ENCODE measurements at places on chromosomes 13 and 19. TPM values are rescaled to one million over a fixed set of nuclear protein-coding genes. Genes with fewer than 3 reads are reported as not detected.
A peak's percentile ranks its signal among the peaks of the same experiment; 100 is the strongest.

DNA sequence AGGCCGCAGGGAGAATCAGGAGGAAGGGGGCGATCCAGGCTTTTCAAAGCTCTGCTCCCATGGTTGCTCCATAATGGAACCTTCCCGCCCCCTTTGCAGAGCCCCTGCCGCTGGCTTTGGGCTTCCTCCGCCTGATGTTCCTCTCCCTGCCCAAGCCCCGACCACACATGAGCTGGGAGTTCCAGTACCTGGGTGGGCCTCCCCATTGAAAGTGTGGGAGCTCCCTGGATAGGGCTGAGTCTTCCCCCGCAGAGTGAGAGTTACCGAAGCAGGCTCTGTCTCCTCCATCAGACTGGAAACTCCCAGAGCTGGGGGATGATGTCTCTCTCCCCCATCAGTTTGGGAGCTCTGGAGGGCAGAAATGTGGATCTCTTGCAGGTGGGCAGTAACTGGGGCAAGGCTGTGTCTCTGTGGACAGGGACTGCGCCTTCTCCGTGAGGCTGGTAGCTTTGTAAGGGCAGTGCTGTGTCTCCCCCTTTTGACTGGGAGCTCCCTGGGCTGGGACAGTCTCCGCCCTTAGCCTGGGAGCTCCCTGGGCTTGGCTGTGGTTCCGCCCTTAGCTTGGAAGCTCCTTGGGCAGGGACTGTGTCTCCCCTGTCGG lies 722 bp downstream of the DCAF15 start:
- no peak for DNase-seq

Gene DDX39A
- polyA plus RNA-seq = 41.8 TPM

Gene ZNF616
- 12.9 TPM for polyA plus RNA-seq

Gene PSG6
- 0.16 TPM for polyA plus RNA-seq

DNA sequence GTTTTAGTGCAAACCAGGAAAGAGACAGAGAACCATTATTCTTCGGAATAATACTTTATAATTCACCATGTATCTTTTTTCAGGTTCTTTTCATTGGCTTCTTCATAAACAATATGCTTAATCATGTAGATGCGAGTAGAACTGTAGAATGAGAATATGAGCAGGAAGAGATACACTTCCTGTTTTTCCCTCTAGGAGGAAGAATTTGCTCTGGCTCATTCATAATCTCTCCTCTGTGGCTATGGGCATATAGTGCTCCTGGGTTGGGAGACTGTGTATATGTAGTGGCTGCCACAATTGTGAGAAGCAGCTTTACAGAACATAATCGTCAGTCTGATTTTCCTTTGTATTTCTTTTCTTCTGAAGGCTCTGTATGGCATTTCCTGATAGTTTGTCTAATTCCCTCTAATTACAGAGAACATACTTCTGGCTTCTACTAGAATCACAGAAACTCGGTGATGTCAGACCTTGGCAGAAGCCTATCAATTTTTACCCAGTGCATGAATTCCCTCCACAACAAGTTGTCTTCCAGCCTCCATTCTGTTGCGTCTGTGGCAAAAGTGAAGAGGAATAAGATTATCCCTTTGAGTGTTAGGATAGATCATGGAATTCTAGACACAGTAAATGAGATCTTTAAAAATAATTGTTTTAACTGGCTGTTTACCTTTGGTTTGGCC lies 2.9 kb upstream of the DCLK1 start:
- no peak for DNase-seq

Gene DHDH
- not detected for polyA plus RNA-seq

DNA sequence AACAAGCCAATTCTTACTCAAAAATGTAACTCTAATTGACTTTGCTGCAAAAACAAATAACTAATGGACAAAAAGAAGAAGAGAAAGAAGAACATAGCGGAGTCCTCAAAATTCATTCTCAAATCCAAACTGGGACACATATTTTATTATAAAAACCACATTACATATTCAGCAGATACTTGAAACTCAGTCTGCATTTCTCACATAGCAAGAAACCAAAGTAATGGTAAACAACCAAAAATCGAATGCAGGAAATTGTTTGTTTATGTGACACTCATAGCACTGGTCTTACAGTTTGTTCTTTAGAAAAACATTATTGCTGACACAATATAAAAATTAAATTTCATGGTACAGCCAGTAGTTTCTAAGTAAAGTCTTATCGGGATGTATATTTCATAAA lies 789.8 kb downstream of the SLITRK6 start:
- DNase-seq = no peak

- DNase-seq = no peak
Measured at GRCh38 chr13:99738626-99739025, 232.9 kb downstream of the ZIC5 start.

- no peak for DNase-seq
Measured at GRCh38 chr13:86710013-86710412, 910.8 kb upstream of the SLITRK6 start.

Gene PLPPR3
- polyA plus RNA-seq = not detected

GRCh38 chr19:43674596-43674995 lies 4.6 kb upstream of the PLAUR start:
- no peak for DNase-seq

Gene CEACAM4
- not detected for polyA plus RNA-seq

DNA sequence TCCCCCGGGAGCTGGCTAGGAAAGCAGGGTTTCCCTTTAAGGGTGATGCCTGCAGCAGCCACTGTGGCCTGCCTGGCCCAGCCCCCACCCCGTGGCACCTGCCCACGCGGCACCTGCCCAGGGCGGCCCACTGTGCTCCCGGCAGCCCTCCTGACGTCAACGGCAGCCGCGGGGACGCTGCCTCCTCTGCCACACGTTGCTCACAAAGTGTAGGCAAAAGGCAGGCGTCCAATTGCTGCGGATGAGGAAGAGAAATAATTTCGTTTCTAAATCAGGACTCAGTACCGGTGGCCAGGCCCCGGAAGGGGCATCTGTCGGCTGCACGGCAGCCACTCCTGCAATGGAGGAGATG lies 122.3 kb downstream of the URI1 start:
- no peak for DNase-seq

- peak; percentile 43 for DNase-seq
Measured at GRCh38 chr13:41312176-41312500, 1.1 kb downstream of the NAA16 start.

- no peak for DNase-seq
Measured at GRCh38 chr19:14006766-14007562, 844 bp upstream of the RFX1 start.

DNA sequence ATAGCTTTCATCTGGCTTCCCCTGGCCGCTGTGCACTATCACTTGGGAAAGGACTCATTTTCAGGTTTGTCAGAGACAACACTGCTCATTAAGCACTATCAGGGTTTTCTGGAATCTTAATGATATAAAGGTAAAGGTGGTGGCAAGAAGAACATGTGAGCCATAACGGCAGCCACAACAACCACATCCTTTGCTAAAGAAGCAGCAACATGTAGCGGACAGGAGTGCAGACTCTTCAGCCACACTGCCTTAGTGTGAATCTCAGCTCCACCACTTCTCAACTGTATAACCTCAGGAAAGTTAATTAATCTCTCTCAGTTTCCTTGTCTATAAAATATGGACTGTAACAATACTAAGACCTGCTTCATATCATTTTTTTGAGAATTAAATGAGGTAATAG lies 24.1 kb upstream of the MIR17HG start:
- no peak for DNase-seq

- DNase-seq = no peak
Measured at GRCh38 chr13:113744197-113745000, 14.6 kb upstream of the TMEM255B start.

DNA sequence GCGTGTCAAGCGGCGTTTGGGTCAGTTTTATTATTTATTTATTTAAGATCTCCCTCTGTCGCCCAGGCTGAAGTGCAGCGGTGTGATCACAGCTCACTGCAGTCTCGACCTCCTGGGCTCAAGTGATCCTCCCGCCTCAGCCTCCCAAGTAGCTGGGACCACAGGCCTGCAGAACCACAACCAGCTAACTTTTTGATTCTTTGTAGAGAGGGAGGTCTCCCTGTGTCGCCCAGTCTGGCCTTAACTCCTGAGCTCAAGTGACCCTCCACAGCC lies 713 bp downstream of the MRPS12 start:
- DNase-seq = no peak

DNA sequence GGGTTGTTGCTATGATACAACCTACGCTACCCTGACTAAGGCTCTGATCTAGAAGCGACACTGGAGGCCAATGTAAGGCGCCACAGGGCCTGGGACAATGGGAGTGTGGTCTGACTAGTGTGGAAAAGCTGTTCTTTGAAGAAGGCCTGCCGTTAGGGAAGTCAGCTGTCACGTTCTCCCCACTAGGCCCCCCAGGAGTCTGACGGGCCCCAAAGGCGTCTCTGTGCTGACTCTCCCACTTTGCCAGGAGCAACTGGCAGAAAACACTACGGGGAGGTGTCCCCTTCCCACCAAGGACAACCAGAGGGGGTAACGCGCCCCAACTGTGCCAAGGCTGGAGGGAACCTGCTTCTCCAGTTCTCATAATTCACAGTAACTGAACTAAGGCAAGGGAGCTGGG lies 25.3 kb upstream of the EIF3G start:
- no peak for DNase-seq

- DNase-seq = no peak
Measured at GRCh38 chr19:4730740-4731171, 7.1 kb upstream of the DPP9 start.

DNA sequence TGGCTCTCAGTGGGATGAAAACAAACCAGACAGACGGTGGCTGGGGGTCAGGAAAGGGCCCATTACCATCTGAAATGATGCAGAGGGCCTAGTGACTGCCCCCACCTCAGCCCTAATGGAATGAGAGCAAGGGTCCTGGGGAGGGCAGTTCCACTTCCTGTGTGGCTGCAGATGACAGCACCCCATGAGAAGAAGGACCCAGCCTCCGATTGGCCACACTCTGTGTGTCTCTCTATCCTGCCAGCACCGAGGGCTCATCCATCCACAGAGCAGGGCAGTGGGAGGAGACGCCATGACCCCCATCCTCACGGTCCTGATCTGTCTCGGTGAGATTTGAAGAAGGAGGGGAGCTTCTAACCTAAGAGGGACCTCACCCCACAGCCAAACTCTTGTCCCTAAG lies 498 bp downstream of the LILRB1 start:
- no peak for DNase-seq

Gene RYR1
- 565 TPM for polyA plus RNA-seq

Gene LGALS14
- polyA plus RNA-seq = 0.43 TPM

- DNase-seq = no peak
Measured at GRCh38 chr13:99122171-99122570, 78.5 kb upstream of the UBAC2 start.

GRCh38 chr13:53732664-53733063 lies 704.1 kb downstream of the OLFM4 start:
- DNase-seq = no peak

Gene PRODH2
- polyA plus RNA-seq = not detected

DNA sequence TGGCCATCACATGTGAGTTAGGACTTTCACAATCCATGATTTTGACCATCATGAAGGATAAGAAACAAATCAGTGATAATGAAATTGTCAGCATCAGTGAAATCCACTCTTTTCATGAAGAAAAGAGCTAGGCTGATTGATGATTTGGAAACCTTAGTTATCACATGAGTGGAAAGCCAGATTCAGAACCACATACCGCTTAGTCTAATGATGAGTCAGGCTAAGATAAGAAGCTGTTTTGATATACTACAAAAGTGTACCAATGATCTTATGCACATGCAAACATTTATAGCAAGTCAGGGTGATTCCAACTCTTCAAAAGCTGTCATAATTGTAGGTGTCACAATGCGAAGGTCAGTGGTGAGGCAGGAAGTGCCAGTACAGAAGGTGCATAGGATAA lies 519.3 kb downstream of the GPC6 start:
- DNase-seq = no peak

- no peak for DNase-seq
Measured at GRCh38 chr19:23787106-23787505, 28.4 kb upstream of the ZNF681 start.

DNA sequence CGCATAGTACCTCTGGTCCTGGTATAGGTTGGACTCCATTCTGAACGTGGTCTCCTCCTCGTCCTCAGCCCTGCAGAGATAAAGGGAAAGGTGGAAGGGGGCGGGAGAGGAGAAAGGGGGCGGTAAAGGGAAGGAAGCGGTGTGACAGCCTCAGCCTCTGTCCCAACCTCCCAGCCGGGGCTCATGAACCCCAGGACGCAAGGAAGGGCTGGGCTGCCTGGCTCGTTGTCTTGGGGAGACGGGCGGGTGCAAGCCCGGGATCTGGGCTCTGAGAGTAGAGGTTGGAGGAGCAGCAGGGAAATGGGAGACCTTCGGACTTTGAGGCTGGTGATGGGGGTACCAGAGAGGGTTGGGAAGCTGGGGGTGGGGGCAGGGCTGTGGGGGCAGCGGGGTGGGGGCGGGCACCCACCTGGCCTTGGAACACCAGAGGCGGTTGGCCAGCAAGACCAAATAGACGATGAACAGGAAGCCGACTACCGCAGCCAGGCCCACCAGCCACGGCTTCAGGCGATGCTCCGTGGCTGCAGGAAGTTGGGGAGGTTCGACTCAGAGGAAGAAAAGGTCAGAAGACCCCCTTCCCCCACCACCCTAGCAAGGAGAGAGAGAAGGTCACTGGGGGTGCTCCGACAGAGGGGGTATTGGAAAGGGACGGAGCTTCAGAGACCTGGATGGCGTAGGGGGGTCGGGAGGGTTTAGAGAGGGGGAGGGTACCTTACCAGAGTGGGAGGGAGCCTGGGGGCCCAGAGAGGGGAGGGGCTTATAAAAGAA lies 1.7 kb downstream of the SMIM24 start:
- DNase-seq = no peak

- no peak for DNase-seq
Measured at GRCh38 chr13:37039896-37040295, 19.6 kb downstream of the SUPT20H start.

- no peak for DNase-seq
Measured at GRCh38 chr13:98782654-98783053, 30.2 kb upstream of the SLC15A1 start.
